CD4-positive, alpha-beta T cell (primary cell): ENCODE measurements at places on chromosomes 11 and 22. TPM values are rescaled to one million over a fixed set of nuclear protein-coding genes. Genes with fewer than 3 reads are reported as not detected.

MRGPRX3 gene
- total RNA-seq: not detected

PDE2A gene
- 4.0 TPM for total RNA-seq

RCOR2 gene
- not detected for total RNA-seq

SOX6 gene
- total RNA-seq: 0.20 TPM

PAMR1 gene
- not detected for total RNA-seq

APOBEC3G gene
- total RNA-seq: 20.6 TPM

RIMBP3B gene
- total RNA-seq: 0.36 TPM

GRAP2 gene
- total RNA-seq: 65.3 TPM

UPK3A gene
- not detected for total RNA-seq

OR51A4 gene
- total RNA-seq: not detected

ISX gene
- not detected for total RNA-seq

C11orf87 gene
- total RNA-seq: not detected

SCGB1A1 gene
- not detected for total RNA-seq

MMP8 gene
- not detected for total RNA-seq

PTGDR2 gene
- 0.36 TPM for total RNA-seq

FADS1 gene
- total RNA-seq: 0.77 TPM

NCR3LG1 gene
- 2.2 TPM for total RNA-seq

GGTLC3 gene
- total RNA-seq: 0.58 TPM

COX8A gene
- 89.1 TPM for total RNA-seq

FGF19 gene
- not detected for total RNA-seq

PRODH gene
- total RNA-seq: not detected

GGT5 gene
- total RNA-seq: not detected

TCP11L1 gene
- 11.9 TPM for total RNA-seq

NFAM1 gene
- 0.38 TPM for total RNA-seq

PNPLA5 gene
- total RNA-seq: not detected

KRTAP5-3 gene
- not detected for total RNA-seq

SLC39A13 gene
- total RNA-seq: 36.6 TPM

MUC5AC gene
- total RNA-seq: not detected

FAM180B gene
- total RNA-seq: 0.92 TPM

PDGFB gene
- total RNA-seq: 0.69 TPM

OR8A1 gene
- not detected for total RNA-seq

SNX32 gene
- total RNA-seq: 0.61 TPM

PDGFD gene
- not detected for total RNA-seq

BACE1 gene
- 0.38 TPM for total RNA-seq

DRD4 gene
- total RNA-seq: 0.82 TPM

MS4A1 gene
- total RNA-seq: 0.75 TPM

SLC17A6 gene
- total RNA-seq: not detected

MEI1 gene
- total RNA-seq: 64.4 TPM

ESAM gene
- total RNA-seq: 0.64 TPM

BCO2 gene
- 1.5 TPM for total RNA-seq

OR51B4 gene
- not detected for total RNA-seq

CHORDC1 gene
- 64.6 TPM for total RNA-seq

TRMU gene
- 65.4 TPM for total RNA-seq

OR2AG1 gene
- not detected for total RNA-seq

BET1L gene
- total RNA-seq: 69.5 TPM

APOL4 gene
- total RNA-seq: not detected

OR6A2 gene
- not detected for total RNA-seq

SHISA8 gene
- 0.60 TPM for total RNA-seq

GSTT2B gene
- total RNA-seq: not detected

SLC6A5 gene
- total RNA-seq: not detected

SART1 gene
- total RNA-seq: 80.2 TPM

TRPC6 gene
- not detected for total RNA-seq

TSGA10IP gene
- not detected for total RNA-seq
